ENCODE measurements at places on chromosomes 6 and 20.

GRCh38 chr6:149134511-149134933 is 183.0 kb upstream of the TAB2 start:
- no peak for DNase-seq

- no peak for DNase-seq
Measured at GRCh38 chr6:4599924-4600323, 176.3 kb upstream of the CDYL start.

- DNase-seq, result no peak
Measured at GRCh38 chr20:45450097-45450818, 19.3 kb upstream of the WFDC2 start.

DNA sequence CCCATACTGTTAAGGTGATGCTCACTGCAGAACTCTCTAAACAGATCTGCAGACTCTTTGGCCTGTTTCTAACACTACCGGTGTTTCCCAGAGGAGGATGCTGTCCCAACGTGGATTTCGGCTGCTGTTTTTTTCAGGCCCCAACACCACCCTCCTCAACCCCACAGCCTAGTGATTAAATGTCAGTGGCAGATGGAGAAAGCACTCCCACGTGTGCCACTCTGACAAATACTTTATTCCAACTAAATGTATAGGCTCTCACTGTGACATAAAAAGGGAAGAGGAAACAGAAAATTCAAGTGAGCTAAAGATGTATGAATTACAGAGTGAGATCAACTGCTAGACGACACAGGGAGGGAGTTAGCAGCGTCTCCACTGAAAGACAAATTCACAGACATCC is 3.6 kb downstream of the TBC1D20 start:
- DNase-seq, result no peak

DNA sequence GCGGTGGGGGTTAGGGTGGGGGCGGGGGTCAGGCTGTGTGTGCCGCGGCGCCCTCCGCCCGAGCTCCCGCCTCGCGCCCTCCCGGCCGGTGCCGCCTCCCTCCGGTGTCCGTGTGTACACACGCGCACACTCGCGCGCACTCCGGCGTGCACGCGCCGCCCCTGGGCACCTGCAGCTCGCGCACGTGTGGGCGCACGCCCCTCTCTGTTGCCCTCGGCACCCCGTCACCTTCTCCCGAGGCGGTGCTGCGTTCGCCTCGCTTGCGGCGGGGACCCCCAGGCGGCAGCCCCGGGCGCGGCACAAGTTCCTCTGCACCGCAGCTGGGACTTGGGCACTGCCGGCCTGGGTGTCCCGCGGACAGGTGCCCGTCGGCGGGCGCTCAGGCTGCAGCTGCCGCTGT is 525 bp downstream of the MACROD2 start:
- no peak for DNase-seq

GRCh38 chr6:56808871-56809359 is 146.0 kb upstream of the BEND6 start:
- no peak for DNase-seq

DNA sequence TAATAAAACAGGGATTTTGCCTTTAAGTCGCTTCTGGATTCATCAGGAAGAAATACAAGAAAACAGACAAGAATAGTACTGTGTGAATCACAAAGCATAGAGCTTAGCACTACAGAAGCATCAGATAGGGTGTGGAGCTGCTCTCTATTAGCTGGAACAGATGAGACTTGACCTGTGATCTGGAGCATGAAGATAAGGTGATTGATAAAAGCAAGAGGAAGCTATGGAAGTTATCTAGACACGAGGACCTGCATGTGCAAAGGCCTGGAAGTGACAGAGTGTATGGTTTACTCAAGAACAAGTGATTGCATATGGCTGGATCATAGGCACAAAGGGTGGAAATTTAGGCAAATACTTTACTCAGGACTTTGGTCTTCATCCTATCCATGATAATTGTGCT is 112.9 kb upstream of the MLIP start:
- no peak for DNase-seq

GRCh38 chr6:151773382-151773781 is 34.1 kb upstream of the ESR1 start:
- no peak for DNase-seq

DNA sequence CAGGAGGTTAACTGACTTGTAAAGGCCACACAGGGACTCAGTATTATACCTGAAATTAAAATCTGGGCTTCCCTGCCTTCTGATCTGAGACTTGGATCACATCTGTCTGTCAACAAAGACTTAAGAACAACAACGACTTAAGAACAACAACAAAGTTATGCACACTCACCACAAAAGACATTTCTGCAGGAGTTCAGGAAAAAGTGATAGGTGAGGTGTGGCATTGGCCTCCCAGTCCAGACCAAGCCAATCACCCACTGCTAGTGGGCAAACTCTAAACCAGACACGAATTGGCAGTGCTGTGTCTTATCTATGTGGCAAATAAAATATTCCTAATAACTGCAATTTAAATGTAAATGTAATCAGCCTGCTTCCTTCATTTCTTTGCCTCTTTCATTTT is 61.3 kb downstream of the PRDM1 start:
- no peak for DNase-seq

DNA sequence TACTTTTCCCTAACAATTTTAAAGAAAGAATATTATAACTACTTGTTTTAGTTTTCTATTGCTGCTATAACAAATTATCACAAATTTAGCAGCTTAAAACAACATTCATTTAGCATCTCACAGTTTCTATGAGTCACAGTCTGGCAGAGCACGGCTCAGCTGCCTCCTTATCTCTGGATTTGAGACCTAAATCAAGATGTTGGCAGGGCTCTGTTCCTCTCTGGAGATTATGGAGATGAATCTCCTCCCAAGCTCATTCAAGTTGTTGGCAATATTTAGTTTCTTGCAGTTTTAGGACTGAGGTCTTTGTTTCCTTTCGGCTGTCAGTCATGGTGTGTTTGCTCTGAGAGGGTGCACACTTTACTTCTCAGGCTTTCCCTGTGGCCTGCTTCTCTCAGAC is 1065.8 kb upstream of the EYS start:
- no peak for DNase-seq

- DNase-seq, result no peak
Measured at GRCh38 chr6:162468326-162468725, 259.2 kb downstream of the PRKN start.

DNA sequence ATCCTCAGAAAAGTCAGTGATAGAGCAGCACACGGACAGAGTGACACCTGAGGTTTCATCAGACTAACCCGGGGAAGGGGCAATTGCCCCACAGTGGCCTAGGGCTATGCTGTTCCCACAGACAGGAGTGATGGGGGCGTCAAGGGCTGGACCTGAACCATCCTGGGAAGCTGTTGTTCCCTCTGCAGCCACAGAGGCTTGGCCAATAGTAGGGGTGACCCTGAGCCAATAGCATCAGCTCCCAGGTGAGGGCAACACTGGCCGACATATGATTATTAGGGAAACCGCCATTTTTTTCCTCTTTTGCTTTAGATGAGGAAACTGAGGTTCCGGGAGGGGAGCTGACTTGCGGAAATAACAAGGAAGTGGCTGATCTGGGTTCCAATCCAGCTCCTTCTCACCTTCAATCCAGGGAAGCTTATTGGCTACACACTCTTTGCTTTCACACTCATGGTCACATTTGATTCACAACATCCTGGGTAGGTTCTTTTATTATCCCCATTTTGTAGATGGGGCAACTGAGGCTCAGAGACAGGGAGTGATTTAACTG is 126.0 kb downstream of the BMP7 start:
- DNase-seq, result no peak
